ENCODE measurements at places on chromosomes 6 and 20.

DNA sequence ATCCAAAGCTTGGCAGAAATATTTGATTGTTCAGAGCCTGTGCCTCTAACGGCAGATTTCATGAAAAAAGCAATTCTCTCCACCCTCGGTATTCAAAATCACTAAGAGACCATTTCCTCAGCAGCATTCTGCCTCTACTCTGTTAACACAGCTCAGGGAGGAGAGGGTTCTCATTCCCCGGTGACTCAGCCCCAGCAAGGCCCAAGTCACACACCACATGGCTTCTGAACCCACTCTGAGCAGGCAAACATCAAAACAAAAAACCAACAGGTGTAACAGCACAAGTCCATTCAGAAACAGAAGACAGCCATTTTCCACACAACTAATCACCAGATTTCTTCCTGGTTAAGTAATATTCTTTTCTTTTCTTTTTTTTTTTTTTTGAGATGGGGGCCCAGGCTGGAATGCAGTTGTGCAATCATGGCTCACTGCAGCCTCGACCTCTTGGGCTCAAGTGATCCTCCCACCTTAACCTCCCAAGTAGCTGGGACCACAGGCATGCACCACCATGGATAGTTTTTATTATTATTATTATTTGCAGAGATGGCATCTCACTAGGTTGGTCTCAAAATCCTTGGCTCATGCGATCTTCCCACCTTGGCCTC, 55.4 kb downstream of the GFOD1 start:
- no peak for DNase-seq

DNA sequence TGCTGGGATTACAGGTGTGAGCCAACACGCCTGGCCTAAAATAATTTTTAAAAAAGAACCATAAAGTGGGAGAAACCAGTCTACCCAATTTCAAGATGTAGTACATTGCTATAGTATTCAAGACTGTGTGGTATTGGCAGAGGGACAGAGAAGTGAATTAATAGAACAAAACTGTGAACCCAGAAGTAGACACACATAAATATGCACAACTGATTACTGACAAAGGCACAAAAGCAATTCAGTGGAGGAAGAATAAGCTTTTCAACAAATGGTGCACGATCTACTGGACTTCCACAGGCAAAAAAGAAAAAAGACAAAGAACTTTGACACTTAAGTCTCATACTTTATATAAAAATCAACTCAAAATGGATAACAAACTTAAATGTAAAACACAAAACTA, 15.5 kb downstream of the ZBTB2 start:
- DNase-seq = no peak

DNA sequence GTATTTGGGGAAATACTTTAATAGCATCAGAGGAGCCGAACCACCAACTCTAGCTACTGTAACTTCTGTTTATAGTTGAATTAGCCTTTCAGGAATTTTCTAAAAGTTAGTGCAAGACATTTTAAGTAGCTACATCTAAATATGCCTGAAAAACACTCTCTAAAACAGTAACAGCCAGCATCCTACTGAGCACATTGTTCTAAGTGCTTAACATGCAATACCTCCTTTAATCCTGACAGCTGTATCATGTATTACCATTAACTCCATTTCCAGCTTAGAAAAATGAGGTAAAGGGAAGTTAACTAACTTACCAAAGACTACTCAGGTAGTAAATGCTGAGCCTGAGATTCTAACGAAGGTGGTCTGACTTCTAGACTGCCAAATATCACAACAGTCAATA, 120.7 kb downstream of the DST start:
- DNase-seq = peak; percentile 24

GRCh38 chr6:73901311-73901710, 205.3 kb downstream of the CD109 start:
- DNase-seq = no peak

DNA sequence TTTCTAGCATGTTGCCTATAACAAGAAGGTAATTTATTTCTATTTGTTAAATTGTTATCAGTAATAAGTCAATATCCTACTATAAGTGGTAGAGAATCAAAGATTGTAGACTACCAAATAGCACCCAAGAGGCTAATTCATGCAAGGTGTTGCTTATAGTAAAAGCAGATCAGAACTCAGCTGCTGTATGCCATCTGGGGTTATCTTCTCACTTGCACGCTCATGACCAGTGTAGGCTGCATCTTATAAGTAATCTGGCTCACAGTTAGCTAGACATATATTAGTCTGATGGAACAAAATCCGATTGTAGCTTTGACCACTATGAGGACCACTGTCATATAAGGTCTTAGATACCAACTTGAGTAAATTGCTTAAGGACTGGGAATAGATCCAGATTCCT, 17.0 kb downstream of the TOP1 start:
- DNase-seq = no peak

DNA sequence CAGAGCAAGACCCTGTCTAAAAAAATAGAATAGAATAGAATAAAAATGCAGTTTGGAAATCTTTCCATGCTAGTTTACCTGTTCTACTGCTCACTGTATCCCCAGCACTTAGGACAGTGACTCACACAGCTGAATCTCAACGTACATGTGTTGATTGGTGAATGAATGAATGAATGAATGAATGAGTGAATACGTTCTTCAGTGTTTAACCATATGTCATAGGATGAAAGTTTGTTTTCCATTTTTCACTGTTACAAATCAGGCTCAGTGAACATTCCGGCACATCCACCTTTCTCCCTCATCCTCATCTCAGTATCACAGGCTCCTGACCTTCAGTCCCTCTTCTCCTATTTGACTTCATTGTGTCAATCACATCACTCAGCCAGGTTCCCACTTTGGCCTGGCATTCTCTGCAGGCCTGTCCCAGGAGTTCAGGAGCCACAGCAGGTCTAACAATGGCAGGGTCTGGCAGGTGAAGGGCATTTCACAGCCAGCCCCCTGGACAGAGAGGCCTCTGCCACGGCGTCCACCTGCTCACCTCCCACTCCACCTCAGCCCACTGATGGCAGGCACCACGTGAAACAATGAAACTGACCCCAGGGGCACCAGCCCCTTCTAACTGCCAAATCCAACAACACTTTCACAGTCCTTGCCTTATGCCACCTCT, 7.9 kb downstream of the ZC3H12D start:
- DNase-seq = no peak

DNA sequence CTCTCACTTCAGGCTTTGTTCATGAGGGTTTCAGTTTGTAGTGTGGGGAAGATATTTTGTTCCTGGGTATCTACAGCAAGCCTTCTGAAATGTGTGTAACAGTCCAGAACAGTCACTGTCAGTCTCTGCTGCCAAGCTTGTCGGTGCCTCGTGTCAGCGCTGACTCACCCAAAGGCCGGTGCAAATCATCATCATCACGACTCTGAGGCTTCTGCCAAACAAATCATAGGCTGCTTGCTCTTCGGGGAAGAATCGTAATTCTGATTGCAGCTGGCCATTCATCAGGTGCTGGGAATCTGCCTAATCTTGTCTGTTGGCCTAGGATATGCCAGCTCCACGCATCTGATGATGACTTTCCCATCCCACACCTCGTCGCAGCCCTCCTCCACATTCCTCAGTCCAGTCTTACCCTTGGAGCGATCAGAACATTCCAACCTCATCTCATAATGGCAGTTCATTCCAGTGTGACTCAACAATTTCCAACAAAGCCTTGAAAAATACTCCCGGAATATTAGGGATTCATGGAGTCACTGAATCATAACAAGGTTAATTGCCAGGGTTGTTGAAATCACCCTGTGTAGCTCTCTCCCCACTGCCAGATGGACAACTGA, 40.9 kb downstream of the ALDH8A1 start:
- DNase-seq = no peak

GRCh38 chr6:135592276-135592675, 94.7 kb upstream of the AHI1 start:
- DNase-seq = no peak

DNA sequence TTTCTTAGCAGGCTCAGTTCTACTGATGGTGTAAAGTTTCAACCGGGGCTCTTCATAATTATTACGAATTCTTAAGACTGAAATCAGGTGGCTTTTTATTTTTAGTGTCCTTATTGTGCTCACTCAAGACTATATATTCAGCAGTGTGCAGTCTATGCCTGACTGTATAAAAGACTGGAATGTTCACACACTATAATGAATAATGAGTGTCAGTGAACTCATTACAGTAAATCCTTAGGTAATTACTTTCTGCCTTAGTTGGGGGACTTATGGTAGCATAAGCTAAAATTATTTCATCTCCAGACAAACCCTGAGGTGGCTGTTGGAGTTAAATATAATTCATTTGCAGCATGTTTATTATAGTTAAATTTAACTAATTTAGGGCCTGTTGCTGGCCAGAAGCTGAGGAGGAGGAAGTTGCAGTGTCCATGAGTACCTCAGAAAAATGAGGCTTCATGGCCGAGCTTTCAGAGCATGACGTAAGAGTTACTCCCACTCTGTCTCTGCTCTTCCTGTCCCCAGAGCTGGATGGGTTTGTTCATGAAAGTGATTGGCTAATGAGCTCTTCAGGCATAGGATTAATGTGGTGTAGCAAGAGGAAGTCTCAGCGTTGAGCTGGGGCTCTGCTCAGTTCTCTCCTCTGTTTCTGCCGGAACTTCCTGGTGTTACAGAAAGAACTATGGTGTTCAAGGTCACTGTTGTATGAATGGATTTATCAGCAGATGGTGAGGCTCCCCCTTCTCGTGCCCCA, 335.7 kb downstream of the NRN1 start:
- DNase-seq = no peak

DNA sequence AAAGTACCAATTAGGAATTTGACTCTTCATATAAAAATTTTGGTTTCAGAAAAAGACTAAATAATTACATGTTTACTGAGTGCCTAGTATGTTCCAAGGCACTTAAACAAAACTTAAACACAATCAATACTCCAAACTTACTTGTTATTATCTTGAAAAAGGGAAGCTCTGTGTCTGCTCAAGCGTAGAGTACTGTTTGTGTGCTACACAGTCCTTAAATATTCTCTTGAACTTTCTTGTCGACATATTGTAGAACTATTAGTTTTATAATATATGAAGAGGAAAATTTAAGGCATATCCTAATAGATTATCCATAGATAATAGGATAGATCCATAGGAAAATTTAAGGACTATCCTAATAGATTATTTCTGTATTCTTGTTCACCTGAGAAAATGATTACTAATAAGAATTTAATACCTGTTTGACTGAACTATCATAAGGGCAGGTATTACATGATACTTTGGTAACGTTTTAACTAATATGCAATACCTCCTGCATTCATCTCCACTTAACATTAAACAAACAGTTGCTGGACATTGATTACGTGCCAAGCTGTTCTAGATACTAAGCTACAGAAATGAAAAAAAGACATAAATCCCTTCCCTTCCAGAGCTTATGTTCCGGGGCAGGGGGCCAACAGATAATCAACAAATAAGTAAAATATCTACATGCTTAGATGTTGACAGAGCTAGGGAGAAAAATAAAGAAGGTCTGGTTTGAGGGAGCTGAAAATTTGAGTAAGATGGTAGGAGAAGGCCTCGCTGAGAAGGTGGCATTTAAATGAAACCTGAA, 115.2 kb upstream of the BCLAF1 start:
- no peak for DNase-seq

GRCh38 chr6:167576828-167577503, 249.7 kb upstream of the AFDN start:
- DNase-seq = no peak

DNA sequence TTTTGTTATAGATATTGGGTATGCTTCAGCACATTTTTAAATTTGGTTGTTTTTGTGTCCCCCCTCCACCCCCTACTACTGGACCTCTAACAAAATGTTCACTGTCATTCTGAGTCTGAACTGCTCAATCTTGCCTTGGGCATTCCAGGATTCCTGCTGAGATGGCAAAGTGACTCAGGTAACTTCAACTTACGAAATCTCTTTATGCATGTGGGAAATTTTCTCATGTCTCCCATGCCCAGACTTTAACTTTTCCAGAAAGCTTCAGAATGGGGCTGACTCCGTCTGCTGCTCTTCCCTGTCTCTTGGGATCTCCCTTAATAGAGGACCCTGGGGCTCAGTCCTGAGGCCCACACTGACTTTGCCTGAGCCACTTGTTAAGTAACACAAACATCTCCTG, 14.0 kb downstream of the CYP39A1 start:
- DNase-seq = no peak

- no peak for DNase-seq
These were observed 15.9 kb upstream of the C20orf144 start for GRCh38 chr20:33646191-33646590.

GRCh38 chr6:131255434-131255833, 120.2 kb downstream of the AKAP7 start:
- DNase-seq = no peak

All from GM23338 (cell line).